Activated T-cell treated with anti-CD3 and anti-CD28 coated beads, Interleukin-2, amount 50 U/mL, for 24 hours (primary cell): ENCODE measurements at places on chromosomes 3 and 15.

DNA sequence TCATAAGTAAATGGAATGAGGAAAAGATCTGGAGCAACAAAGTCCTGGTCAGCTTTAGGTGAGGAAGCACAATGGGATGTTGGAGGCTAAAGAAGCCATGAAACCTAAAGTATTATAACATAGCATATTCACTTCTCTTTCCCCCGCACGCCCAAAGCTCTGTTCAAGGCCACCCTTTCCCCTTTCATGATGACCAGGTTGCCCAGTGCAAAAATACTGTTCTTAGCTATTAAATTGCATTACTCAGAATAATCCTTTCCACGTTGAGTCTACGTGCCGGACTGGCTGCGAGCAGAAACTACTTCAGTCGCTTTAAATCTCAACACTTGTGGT is 589 bp upstream of the MAPKBP1 start:
- DNase-seq, result no peak

DNA sequence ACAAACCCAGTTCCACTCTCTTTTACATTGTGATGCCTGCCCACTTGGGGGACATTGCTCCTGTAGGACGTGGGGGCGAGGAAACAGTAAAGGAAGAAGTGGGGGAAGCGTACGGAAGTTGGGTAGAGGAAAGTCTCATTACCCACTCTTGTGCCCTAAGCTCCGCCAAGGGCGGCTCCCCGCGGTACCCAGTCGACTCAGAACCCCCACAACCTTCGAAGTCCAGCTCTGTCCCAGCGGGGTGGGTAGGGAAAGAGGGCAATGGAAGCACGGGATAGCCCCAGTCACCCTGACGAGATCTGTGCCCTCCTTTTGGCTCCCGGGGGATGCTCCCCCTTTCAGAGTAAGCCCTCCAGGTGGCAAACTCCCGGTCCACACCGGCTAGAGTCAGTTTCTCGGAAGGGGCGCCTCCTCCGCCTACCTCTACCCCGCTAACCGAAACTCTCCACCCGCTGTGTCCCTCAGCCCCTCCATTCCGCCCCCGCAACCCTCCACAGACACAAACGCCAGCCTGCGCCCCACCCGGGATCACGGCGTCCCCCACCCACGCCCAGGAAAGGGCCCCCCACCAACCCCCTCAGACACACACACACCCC is 527 bp downstream of the CSNK1G1 start:
- DNase-seq, result no peak

- no peak for DNase-seq
Measured at GRCh38 chr15:52649686-52650085, 29.5 kb downstream of the ATOSA start.

- no peak for DNase-seq
Measured at GRCh38 chr15:43239732-43240491, 19.1 kb upstream of the EPB42 start.

GRCh38 chr3:112109322-112109721 is 23.1 kb downstream of the C3orf52 start:
- no peak for DNase-seq

DNA sequence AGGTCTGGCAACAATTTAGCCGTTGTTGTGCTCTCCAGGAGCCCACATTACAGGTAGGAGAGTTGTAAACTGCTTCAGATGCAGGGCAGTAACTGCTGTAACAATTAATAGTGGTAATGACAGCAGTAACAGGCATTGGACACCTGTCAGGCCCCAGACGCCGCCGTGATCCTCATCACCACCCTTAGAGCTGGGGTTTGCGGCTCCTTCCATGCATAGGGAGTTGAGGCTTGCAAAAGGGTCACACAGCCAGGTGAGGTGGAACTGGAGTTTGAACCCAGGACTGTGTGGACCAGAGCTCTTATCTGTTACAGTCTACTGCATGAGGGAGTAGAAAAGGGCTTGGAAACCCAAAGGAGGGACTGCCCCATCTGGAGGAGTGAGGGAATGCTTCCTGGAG is 26.8 kb upstream of the NR2C2 start:
- no peak for DNase-seq

GRCh38 chr3:40588406-40588805 is 63.6 kb downstream of the ZNF621 start:
- no peak for DNase-seq

DNA sequence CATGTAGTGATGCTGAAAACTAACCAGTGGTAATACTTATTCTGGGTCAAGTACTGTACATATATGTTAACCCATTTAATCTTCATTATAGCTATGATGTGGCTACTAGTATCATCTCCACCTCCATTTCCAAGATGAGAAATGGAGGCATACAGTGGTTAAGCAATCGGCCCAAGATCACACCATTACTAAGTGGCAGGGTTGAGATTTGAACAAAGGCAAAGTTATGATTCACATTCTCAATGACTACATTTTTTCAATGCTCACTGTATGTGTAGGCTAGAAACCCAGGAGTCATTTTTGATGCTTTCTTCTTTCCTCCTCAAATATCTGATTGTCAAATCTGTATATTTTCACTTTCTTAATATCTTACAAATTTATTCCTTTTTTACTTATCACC is 30.2 kb downstream of the ABI3BP start:
- no peak for DNase-seq

GRCh38 chr3:68988740-68989139 is 24.7 kb downstream of the EOGT start:
- no peak for DNase-seq
